ENCODE measurements at places on chromosomes 2 and 18. TPM values are rescaled to one million over a fixed set of nuclear protein-coding genes. Genes with fewer than 3 reads are reported as not detected.

- DNase-seq, result no peak
Measured at GRCh38 chr2:20218331-20219320, 6.3 kb downstream of the SDC1 start.

- DNase-seq, result no peak
Measured at GRCh38 chr2:241163601-241164118, 13.4 kb downstream of the PPP1R7 start.

DNA sequence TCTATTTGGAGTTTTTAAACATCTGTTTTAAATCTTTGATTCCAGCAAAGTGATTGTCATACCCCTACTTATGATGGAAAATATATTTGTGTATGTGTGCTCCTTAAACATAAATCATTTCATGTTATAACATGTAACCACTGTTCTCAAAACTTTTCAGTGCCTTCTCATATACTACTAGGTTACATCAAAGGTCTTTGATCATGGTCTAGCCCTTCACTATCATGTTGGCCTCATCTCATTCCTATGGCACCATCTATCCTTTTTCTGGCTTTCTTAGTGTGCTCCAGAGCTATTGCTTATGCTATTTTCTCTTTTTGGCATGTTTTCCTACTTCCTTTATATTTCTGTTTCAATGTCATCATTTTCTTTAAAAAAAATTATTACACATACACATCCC, 367.9 kb upstream of the SLC39A10 start:
- DNase-seq, result no peak

- no peak for DNase-seq
Measured at GRCh38 chr2:201404699-201405280, 46.5 kb downstream of the TRAK2 start.

DNA sequence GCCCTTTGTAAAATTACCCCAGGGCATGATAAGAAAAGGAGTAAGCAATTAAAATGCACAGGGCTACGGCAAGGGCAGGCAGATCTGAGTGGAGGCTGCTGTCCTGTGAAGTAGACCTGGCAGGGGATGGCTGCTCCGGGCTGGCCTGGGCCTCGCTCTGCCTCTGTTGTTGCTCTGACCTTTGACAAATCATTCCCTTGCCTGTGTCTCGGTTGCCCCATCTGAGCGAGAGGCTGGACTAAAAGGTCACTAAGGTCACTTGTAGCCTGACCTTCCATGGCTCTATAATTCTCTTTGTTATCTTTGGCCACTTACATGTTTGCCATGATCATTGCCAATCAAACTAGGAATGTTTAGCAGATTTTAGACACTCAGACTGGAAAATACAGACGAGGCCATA, 118.1 kb downstream of the KLHL29 start:
- DNase-seq, result no peak

GRCh38 chr18:45046961-45047360, 366.3 kb downstream of the SETBP1 start:
- DNase-seq, result no peak

DNA sequence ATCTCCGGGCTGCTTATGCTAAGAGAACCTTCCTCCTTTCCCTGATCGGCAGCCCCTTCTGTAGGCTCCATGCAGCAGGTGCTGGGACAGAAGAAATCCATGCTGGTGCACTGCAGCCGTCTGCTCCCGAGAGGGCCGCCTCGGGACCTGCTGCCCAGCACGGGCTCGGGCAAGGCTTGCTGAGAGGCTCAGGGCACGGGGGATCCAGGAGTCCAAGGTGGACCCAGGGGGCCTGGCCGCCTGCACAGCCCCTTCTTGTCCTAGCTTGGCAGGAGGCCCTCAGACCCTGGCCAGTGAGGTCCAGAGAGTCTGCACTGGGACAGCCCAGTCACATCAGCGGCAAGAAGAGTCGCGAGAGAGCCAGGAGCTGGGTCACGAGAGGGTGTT, 13.3 kb upstream of the DUSP2 start:
- peak; percentile 71 for DNase-seq

DNA sequence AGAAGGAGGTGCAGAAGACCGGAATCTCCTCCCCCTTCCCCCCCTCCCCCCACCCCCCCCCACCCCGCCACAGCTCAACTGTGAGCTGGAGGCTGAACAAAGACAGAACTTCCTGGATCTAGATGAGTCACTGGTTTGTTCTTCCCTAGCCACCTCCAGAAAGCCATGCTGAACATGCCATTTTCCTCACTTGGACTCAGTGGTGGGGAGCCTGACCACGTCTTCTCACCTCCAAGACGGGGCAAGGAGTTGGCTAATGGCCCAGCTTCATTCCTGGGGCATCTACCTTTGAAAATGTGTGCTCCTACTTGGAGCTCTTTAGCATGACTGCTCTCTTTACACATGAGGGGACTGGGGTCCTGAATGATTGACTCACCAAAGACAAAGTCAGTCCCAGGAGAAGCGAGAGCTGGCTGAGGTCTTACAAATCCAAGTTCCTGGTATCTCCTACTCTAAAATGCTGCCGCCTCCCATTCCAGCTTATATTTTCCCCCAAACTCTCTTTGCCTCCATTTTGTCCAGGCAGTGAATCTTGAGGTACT, 22.6 kb upstream of the FZD5 start:
- peak; percentile 61 for DNase-seq

DNA sequence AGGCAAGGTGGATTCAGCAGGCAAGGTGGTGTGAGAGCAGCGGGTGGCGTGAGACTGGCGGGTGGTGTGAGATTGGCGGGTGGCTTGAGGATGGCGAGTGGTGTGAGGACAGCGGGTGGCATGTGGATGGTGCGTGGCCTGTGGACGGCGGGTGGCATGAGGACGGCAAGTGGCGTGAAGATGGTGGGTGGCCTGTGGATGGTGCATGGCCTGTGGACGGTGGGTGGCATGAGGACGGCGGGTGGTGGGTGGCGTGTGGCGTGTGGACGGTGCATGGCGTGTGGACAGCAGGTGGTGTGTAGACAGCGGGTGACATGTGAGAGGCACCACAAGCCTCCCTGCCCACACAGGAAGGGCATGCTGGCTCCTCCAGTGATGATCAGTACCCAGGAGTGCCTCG, 186.9 kb upstream of the SALL3 start:
- DNase-seq, result peak; percentile 36

GRCh38 chr2:7858624-7859023, 823.2 kb upstream of the ID2 start:
- DNase-seq, result no peak

Gene RIT2
- not detected for total RNA-seq

Gene CD8B2
- not detected for total RNA-seq

Gene FAM237A
- 1.9 TPM for total RNA-seq

Gene NBAS
- 38.9 TPM for total RNA-seq

Gene CHRNG
- not detected for total RNA-seq

Gene TMEM247
- total RNA-seq, result not detected
